ENCODE measurements at places on chromosomes 12 and 14.

DNA sequence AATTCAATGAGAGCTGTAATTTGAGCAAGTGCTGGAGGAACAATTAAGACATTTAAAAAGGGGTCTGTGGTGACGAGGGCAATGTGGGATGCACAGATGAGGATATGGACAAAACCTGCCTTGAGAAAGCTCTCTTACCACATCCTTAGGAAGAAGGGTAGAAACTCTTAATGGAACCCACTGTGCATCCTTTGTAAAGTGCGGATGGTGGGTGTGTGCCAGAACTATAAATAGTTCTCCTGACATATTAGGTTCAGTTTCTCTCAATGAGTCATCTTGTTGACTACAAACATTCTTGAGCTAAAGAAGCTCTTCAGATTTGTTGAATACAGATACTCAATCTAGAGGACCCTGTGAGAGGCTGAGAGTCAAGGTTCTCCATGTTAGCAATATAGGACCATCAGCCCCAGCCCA is 106.1 kb upstream of the ANO4 start:
- DNase-seq, result no peak

DNA sequence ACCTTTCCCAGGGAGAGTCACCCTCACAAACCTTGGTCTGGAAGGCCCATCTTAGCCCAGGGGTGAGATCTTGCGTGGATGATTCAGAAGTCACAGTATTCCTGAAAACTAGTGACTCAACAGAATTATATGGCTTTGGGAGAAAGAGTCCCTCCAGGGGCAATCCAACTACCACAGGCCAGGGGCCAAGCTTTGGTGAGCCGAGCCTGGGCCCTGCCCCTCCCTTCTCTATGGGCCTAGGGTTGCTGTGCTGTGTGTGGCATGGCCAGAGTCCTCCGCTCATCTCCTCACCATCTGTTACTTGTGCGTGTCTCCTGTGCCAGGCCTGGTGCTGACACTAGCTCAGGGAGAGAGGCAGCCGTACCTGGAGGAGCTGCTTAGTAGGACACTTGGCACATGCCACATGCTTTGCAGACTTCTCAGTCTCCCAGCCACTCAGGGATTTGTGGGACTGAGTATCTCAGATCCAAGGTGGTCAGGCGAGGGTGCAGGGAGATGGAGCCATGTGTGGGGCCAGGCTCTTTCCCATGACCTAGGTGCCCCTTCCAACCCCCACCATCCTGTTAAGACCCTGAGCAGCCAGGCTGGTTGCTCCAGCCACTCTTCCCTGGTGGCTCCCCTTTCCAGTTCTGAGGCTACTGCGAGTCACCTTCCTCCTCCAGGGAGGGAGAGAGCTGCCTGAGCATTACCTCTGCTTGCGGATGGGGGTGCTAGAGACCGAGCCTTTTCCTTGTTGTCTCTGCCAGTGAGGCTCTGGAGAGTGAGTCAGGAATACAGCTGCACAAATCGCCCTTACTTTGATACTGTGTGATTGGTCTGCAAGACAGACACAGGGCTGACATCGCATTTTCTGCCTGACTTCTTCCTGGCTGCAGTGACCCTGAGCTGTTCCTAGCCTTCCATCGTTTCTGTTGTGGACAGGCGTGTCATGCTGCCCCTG is 94.1 kb downstream of the SLC25A47 start:
- no peak for DNase-seq

GRCh38 chr12:13597166-13597565 is 384.2 kb downstream of the GRIN2B start:
- no peak for DNase-seq

DNA sequence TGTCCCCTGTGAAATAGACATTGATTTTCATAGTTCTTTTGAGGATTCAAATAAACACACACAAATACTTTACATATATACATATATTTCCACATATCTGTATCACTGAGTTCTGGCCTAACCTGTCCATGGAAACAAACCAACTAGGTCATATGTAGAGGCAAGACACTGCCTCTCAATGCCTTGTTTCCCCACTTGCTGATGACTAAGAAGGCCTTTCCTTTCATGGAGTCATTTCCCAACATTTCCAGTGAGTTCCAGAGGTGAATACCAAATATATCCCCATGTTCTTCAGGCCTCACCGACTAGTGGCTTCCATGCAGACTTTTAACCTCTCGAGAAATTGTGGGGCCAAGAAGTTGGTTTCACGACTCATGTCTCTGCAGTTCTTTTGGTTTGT is 120.8 kb downstream of the DNAI7 start:
- DNase-seq, result no peak

DNA sequence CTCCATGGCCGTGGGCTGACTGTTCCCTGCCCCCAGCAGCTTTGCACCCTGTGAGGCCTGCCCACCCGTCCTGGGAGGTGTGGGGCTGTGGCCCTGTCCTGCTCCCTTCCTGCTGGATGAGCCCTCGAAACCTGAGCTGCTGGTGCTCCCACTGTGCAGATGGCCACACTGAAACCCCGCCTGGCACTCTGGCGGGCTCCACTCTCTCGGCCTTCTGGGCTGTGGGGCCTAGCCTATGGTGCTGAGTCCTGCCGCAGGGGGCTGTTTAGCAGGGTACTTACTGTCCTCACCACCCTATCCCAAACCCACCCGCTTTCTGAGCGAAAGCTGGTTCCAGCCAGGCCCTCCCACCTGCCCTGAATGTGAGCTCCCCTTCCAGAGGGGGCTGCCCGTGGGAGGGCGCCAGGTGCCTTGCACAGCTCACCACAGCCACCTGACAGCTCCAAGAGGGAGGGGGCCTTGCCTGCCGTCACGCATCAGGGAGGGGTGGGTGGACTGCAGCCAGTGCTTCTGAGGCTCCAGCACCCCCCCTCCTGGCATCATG is 7.3 kb downstream of the SLC25A47 start:
- no peak for DNase-seq

Measured in stimulated activated CD4-positive, alpha-beta T cell treated with anti-CD3 and anti-CD28 coated beads, TNF-alpha, amount 100 ng/mL, for 48 hours (primary cell).